ENCODE measurements at places on chromosomes 7 and 10.

- DNase-seq: no peak
Measured at GRCh38 chr7:21898265-21898930, 47.3 kb downstream of the CDCA7L start.

DNA sequence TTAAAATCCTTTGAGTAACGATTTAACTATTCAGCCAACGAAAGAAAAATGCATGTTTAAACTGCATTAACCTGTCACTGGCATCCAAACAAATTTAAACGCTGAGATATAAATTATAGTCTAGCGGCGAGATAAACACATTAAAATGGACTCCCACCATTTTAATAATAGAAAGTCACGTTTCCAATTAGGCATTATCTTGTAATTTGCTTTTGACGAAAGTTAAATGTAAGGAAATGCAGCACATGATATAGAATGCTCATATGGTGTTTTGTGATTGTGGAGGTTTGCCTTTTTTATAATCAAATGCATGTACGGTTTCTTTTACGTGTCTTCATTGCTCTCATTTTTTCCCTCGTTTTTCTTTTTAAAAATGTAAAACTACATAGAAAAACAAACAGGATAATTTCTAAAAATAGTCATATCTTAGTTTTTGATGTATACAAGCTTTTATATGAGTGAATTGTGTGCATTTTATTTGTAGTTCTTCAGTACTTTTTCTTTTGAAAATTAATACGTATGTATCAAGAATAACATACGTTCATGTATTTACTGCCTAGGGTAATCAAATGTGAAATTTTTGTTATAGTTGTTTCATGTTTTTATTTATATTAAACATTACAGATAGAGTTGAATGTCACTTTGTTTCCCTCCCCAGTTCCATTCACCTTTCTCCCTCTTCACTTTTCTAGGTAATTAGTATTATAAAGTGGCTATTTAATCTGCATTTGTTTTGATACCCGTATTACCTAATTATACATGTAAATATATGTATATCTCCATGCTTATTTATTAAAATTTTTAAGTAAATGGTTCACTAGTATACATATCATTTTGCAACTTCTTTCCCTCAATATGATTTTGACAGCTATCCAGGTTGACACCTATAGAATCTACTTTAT, 1.1 kb upstream of the KLF14 start:
- no peak for DNase-seq

DNA sequence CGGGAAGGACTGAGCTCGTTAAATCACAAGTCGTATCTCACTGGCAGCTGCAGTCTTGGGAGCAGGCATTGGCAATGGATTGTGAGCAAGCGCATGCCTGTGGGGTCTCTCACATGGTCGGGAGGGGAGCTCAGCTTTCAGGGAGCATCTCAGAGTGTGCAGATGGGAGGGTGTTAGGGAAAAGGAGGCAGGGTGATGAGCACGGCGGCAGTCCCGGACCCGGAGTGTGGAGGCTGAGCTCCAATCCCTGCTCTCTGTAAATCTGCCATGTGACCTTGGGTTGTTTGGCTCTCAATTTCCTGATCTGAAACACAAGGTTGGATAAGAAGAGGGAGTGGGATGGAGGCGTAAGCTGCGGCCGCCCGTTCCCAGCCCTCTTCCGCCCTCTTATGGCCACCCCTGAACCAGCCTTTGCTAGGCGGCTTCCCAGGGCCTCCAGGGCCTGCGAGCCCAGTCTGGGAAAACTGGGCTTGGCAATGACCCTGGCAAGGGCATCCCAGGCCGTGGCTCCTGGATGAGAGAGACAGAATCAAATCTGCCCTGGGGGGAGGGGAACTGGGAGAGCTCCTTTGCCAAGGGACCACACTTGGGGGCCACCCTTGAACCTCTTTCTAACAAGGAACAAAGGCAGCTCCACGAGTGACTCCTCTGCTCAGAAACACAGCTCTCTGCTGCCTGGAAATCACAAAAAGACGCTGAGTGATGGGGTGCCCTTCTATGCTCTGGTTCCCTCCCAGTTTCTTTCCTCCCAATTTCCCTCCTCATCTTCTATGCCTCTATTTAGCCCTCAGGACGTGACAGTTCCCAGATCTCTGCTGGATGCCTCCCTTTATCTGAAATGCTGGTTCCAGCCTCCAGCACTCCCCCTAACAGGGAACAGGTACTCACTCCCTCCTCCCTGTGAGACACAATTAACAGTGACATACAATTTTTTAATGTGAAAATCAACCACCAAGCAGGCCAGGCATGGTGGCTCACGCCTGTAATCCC, 41.7 kb upstream of the LOXL4 start:
- DNase-seq: no peak

GRCh38 chr10:55063811-55064210, 262.8 kb upstream of the PCDH15 start:
- DNase-seq: no peak

DNA sequence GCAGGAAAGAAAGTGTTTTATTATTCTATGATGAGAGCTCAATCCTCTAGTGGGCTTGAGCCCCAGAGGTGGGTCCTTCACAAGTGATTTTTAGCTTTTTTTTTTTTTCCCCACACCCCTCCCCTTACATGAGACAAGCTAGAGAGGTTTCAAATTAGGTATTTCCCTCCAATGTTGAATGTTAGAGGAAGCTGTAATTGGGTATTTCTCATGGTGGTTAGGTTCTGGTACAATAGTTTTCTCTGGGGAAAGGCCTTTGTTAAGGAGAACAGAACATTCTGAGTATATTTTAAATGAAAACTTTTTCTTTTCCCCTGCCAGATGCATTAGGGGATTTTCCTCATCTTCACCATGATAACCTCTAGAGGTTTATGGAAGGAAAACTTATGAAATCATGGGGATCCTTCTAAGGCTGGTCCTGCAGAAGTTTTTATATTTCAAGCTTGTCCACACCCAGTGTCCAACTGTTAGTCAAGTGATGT, 1039.7 kb downstream of the NRG3 start:
- DNase-seq: no peak
